ENCODE measurements at places on chromosomes 1 and 21.

DNA sequence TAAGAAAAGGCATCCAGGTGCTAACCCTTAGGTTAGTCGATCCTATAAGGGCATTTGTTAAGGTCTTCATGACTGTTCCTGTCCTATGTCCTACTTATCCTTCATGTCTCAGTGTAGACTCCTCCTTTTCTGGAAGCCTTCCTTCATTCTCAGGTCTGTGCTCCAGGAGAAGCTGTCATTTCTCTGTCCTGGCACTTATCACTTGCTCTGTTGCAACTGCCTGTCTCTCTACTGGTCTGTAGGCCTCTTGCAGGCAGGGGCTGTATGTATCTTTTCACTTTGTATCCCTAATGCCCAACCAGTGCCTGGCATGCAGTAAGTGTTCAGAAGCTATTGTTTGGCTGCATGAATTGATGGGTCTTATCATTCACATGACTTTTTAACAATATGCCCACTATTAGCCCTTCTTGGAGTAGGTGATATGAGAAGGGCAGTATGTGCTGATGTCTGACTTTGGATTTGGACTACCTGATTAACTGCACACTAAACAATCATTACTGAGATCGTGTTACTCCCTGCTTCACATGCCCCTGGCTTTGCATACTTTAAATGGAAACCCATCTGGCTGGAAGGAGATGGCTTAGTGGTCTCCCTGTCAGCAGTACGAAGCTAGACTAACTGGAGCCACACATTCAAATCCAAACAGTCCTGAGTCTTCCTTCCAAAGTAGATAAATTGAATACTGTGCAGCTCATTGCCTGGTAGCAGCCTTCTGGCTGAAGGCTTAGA is 88.8 kb downstream of the RGL1 start:
- H3K27ac ChIP-seq: no peak overlapping the region
- H3K36me3 ChIP-seq: peaks cover 64% of the 10 kb centered on the region
- no peak overlapping the region for H3K4me3 ChIP-seq
- no peak for ATAC-seq
- peaks cover 66% of the 10 kb centered on the region for H3K4me1 ChIP-seq

GRCh38 chr1:16130827-16131226 is 25.0 kb downstream of the EPHA2 start:
- no peak overlapping the region for H3K27ac ChIP-seq
- H3K4me3 ChIP-seq: no peak overlapping the region
- peaks cover 99% of the 10 kb centered on the region for H3K36me3 ChIP-seq
- ATAC-seq: no peak
- H3K27me3 ChIP-seq: no peaks in the 10 kb centered on the region

- H3K4me1 ChIP-seq: no peaks in the 10 kb centered on the region
- H3K27ac ChIP-seq: no peak overlapping the region
- no peak for ATAC-seq
- H3K36me3 ChIP-seq: peaks cover 4% of the 10 kb centered on the region
- H3K4me3 ChIP-seq: no peak overlapping the region
- no peaks in the 10 kb centered on the region for H3K27me3 ChIP-seq
These were observed 154.6 kb downstream of the PCNX2 start for GRCh38 chr1:233140974-233141373.

DNA sequence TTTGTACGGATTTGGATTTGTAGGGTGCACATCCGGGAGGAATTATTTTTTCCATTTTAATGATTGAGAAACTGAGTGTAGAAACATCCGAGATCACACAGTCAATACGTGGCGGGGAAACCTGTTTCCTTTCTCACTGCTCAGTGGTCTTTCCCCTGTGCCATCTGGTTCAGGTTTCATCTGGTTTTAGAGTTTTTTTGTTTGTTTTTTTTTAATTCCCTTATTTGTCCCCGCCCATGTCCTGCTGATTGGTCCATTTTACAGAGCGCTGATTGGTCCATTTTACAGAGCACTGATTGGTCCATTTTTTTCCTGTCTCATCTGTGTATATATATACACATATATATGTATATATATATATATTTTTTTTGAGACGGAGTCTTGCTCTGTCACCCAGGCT is 6.0 kb downstream of the TRPM2 start:
- H3K27ac ChIP-seq: no peak overlapping the region
- H3K27me3 ChIP-seq: peaks cover 59% of the 10 kb centered on the region
- H3K36me3 ChIP-seq: no peaks in the 10 kb centered on the region
- H3K4me3 ChIP-seq: no peak overlapping the region
- no peak for ATAC-seq
- no peaks in the 10 kb centered on the region for H3K4me1 ChIP-seq

GRCh38 chr1:42340901-42341300 is 5.9 kb upstream of the FOXJ3 start:
- ATAC-seq: no peak
- no peaks in the 10 kb centered on the region for H3K36me3 ChIP-seq
- no peak overlapping the region for H3K27ac ChIP-seq
- no peak overlapping the region for H3K4me3 ChIP-seq
- H3K27me3 ChIP-seq: no peaks in the 10 kb centered on the region

GRCh38 chr1:200075938-200076546 is 48.5 kb downstream of the NR5A2 start:
- no peaks in the 10 kb centered on the region for H3K4me1 ChIP-seq
- peak; percentile 80 for ATAC-seq
- no peak overlapping the region for H3K27ac ChIP-seq
- no peak overlapping the region for H3K4me3 ChIP-seq
- no peaks in the 10 kb centered on the region for H3K36me3 ChIP-seq

- peaks cover 58% of the 10 kb centered on the region for H3K27me3 ChIP-seq
- no peaks in the 10 kb centered on the region for H3K36me3 ChIP-seq
- H3K4me1 ChIP-seq: no peaks in the 10 kb centered on the region
- H3K4me3 ChIP-seq: no peak overlapping the region
- no peak for ATAC-seq
These were observed 7.4 kb downstream of the DMBX1 start for GRCh38 chr1:46497020-46497419.

DNA sequence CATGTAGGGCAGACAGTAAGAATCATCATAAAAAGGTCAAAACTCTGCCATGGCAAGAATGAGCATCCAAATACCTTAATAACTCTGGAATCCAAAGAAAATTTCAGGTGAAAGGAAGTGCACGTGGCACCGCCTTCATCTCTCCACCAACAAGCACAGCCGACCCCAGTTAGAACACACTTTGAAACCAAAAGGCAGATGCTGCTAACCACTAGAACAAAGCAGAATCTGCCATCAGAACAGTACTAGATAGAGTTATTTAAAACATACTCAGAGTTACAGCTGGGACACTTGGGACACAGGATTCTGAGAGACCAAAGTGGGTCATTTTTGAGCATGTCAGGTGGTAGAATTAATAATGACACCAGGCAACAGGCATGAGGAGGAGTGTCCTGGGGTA is 106.7 kb upstream of the SOD1 start:
- no peak overlapping the region for H3K4me3 ChIP-seq
- H3K4me1 ChIP-seq: peaks cover 5% of the 10 kb centered on the region
- H3K27ac ChIP-seq: no peak overlapping the region
- peaks cover 66% of the 10 kb centered on the region for H3K27me3 ChIP-seq
- H3K36me3 ChIP-seq: no peaks in the 10 kb centered on the region
- no peak for ATAC-seq

- H3K27me3 ChIP-seq: no peaks in the 10 kb centered on the region
- no peak overlapping the region for H3K27ac ChIP-seq
- H3K36me3 ChIP-seq: no peaks in the 10 kb centered on the region
- no peaks in the 10 kb centered on the region for H3K4me1 ChIP-seq
These were observed 867.4 kb upstream of the ADGRL2 start for GRCh38 chr1:80933346-80933745.

DNA sequence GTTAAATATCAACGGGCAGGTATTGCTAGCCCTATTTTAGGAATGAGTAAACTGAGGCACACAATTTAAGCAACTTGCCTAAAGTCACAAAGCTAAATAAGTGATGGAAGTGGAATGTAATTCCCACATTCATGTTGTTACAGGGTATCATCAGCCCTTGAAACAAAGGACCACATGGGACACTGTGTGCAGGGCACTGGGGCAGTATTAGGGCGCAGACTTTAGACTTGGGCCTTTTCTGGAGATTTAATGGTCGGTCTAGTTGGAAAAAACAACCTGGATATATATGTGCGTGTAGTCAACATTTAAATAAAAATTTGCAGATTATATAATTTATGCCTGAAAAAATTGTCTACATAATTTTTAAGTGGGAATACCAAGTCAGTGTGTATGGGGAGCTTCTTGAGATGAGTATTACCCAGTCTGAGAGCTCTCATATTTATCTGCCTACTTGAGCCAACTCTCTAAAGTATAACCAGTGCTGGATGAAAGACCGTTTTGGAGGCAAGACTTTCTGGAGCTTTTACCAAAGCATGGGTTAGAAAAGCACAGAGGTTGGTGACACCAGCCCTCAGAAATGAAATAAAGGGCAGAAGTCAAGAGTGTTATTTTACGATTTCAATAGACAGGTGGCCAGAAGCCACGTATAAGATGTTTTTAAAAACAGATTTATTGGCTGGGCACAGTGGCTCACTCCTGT is 1.6 kb downstream of the KDM1A start:
- H3K4me1 ChIP-seq: peaks cover 2% of the 10 kb centered on the region
- no peaks in the 10 kb centered on the region for H3K27me3 ChIP-seq
- peak overlapping the region; percentile 95 for H3K27ac ChIP-seq

Data from gastroesophageal sphincter (tissue), 4 donors.